Cardiac ventricle fibroblast (primary cell): ENCODE measurements at places on chromosomes 16 and 17. TPM values are rescaled to one million over a fixed set of nuclear protein-coding genes. Genes with fewer than 3 reads are reported as not detected.

Gene CASKIN2
- 6.9 and 7.1 TPM in 2 replicates for total RNA-seq

Gene ULK2
- 10.4 and 11.9 TPM in 2 replicates for total RNA-seq

Gene RGS11
- total RNA-seq = 1.7 and 2.9 TPM in 2 replicates

Gene GALR2
- total RNA-seq = not detected in 2 replicates

Gene SOST
- not detected in 2 replicates for total RNA-seq

Gene TEKT5
- total RNA-seq = not detected in 2 replicates

Gene ELMO3
- 0.06 and 0.83 TPM in 2 replicates for total RNA-seq

Gene SOX9
- total RNA-seq = 41.6 and 54.9 TPM in 2 replicates

Gene FBXW10B
- total RNA-seq = 0.37 TPM in 1 of 2 replicates, not detected in the other

Gene SBK1
- not detected in 2 replicates for total RNA-seq

Gene TBC1D3K
- total RNA-seq = not detected in 2 replicates

Gene NME3
- 61.7 and 65.7 TPM in 2 replicates for total RNA-seq

Gene CACNG5
- total RNA-seq = not detected in 2 replicates

Gene LPCAT2
- 7.5 and 11.9 TPM in 2 replicates for total RNA-seq

Gene BIRC5
- 4.2 and 10.3 TPM in 2 replicates for total RNA-seq

Gene CDH3
- 0.05 TPM in 1 of 2 replicates, not detected in the other for total RNA-seq

Gene KCNH6
- total RNA-seq = not detected in 2 replicates

Gene FZD2
- total RNA-seq = 19.0 and 22.6 TPM in 2 replicates

Gene DOC2A
- not detected in 2 replicates for total RNA-seq

Gene SLC43A2
- 8.5 and 13.5 TPM in 2 replicates for total RNA-seq

Gene KRT32
- not detected in 2 replicates for total RNA-seq

Gene HAP1
- not detected in 2 replicates for total RNA-seq

Gene DHRS7C
- total RNA-seq = not detected in 2 replicates

Gene ALOX12B
- total RNA-seq = not detected in 2 replicates

Gene KRTAP17-1
- total RNA-seq = not detected in 2 replicates

Gene HES7
- total RNA-seq = not detected in 2 replicates

Gene FGF11
- 1.1 and 1.2 TPM in 2 replicates for total RNA-seq

Gene EVPLL
- not detected in 2 replicates for total RNA-seq

Gene CMTM2
- total RNA-seq = not detected in 2 replicates

Gene KRTAP4-6
- total RNA-seq = not detected in 2 replicates

Gene UMOD
- not detected in 2 replicates for total RNA-seq

Gene OR1F1
- total RNA-seq = not detected in 2 replicates
